ENCODE measurements at places on chromosomes 4 and X. TPM values are rescaled to one million over a fixed set of nuclear protein-coding genes. Genes with fewer than 3 reads are reported as not detected.

NXF2B gene
- total RNA-seq: not detected

NAA11 gene
- total RNA-seq: not detected

DNA sequence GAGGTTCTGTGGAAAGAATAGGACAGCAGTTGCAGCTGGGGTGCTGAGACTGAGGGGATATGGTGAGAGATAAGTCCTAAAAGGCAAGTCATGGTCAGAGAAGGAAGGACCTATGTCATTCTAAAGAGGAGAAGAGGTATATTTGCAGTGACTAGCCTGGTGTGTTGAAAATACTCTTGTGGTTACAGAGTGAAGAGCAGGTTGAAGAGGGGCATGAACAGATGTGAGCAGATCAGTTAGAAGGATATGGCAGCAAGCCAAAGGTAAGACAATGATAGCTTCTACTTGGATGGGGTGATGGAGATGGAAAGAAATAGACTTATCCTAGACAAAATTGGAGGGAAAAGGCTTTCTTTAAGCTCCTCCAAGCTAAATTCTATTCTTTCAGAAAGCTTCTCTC, 469.8 kb upstream of the CPEB2 start:
- no peaks in the 10 kb centered on the region for H3K27me3 ChIP-seq
- no peak for DNase-seq
- H3K27ac ChIP-seq: no peak overlapping the region
- H3K4me3 ChIP-seq: no peak overlapping the region

DNA sequence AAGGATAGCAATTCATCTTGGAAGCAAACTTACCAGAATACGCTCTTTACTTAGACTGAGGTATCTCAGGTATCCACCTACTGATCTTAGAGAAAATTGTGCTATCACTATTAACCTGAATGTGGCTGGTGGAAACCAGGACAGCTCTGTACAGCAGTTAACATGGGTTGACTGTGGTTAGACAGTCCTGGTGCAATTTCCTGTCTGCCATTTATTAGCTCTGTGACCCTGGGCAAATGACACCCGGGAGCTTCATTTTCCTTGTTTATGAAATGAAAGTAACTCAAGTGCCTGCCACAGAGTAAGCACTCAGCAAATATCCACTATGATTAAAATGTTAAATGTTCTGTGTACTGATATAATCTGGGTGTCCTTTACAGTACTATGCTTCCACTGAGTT, 60.0 kb downstream of the SMC1A start:
- H3K36me3 ChIP-seq: no peaks in the 10 kb centered on the region
- no peaks in the 10 kb centered on the region for H3K27me3 ChIP-seq
- no peak for DNase-seq
- H3K4me1 ChIP-seq: no peaks in the 10 kb centered on the region
- H3K27ac ChIP-seq: no peak overlapping the region

DNA sequence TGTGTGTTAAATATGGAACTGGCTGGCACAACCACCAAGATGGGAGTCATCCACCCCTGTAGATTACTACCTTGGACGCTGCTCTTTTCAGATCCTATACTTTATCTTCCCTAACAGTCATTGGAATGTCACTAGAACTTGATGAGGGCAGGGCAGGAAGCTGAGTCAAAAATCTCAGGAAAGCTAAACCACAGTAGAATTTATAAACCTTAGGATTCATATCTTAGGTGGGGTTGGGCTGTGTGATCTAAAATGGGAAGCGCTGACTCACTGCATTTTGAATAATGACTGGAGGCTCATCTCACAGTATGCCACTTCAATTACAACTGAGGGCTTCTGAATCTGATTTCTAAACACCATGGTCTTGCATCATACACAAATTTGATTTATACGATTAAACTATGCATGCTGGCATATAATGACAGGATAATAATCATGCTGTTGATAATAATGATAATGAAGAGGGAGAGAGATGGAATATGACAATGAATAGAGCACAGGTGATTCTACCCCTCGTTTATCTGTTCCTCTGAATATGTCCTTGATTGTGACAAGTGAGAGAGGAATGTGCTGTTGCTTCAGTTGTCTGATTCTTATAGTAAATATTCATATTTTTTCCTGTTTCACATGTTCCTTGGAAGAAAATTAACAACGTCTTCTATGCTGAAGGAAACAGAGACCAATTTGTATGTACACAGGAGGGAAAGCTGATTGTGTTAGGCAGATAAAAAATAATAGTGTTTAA, 270.3 kb upstream of the HS3ST1 start:
- DNase-seq: no peak
- H3K36me3 ChIP-seq: no peaks in the 10 kb centered on the region
- H3K4me1 ChIP-seq: no peaks in the 10 kb centered on the region
- H3K27me3 ChIP-seq: no peaks in the 10 kb centered on the region

- no peaks in the 10 kb centered on the region for H3K27me3 ChIP-seq
- peak; percentile 73 for DNase-seq
- H3K27ac ChIP-seq: no peak overlapping the region
- H3K4me1 ChIP-seq: peaks cover 28% of the 10 kb centered on the region
- H3K4me3 ChIP-seq: peak overlapping the region; percentile 30
These were observed 11.4 kb upstream of the NKRF start for GRCh38 chrX:119617517-119618164.

DNA sequence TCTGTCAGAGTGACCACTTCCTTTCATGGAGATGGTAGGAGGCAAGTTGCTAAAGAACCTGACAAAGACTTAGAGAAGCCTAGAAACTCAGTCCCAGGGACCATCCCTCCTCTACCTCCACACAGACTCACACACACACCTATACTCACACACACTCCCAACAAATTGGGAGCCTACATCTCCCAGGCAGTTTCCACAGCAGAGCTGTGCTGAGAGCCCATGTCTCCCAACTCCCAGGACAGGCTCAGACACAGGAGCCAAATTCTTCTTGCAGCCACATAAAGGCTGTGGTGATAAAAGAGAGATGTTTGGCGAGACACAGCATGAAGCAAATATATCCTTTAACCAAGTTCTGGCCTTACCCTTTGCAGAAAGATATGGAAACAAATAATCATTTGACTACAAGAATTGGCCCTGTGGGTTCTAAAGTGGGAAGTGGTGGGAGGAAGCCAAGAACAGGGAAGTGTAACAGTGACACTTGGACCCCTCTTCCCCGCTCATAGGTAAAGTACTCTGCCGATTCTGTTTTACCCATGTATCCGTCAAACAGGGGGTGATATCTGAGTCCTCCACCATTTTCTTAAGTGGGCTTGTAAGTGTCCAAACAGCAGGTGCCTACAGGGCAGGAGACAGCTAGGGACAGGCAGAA, 11.0 kb upstream of the IDS start:
- no peaks in the 10 kb centered on the region for H3K36me3 ChIP-seq
- no peak overlapping the region for H3K4me3 ChIP-seq
- DNase-seq: no peak
- H3K27ac ChIP-seq: no peak overlapping the region
- no peaks in the 10 kb centered on the region for H3K27me3 ChIP-seq

Data from Karpas-422 (cell line).